Right renal cortex interstitium (tissue), 3 donors: ENCODE measurements at places on chromosomes 13 and 19.

DNA sequence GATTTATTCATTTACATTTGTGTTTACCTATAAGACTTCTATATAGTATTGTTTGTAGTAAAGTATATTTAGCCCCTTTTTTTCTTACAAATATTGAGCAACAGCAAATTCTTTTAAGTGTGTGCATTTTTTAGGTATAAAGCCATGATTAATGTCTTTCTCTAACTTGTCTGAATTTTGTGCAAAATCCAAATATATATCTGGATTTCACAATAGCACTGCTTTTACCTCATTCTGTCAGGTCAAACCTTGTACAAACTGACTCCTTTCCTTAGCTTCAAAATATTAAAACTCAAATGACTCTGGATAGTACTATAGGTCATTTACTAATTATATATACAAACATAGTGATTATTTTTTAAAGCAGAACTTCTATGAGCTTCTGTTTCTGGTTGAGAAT lies 563.0 kb upstream of the SPRY2 start:
- no peak for DNase-seq

DNA sequence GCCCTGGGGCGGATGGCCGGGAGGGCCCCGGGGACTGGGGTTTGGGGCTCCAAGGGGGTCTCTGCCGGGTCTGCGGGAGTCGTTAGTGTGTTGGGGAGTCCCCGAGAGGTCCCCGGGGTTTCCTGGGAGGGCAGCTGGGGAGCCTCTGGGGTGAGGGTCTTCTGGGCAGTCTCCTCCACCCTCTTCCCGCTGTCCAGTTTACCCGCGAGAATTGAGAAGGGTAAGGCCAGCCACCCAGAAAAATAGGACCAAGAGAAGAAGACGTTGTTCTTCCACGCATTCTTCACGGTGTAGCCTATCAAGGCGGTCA lies 1.0 kb upstream of the ETFB start:
- DNase-seq, result no peak

DNA sequence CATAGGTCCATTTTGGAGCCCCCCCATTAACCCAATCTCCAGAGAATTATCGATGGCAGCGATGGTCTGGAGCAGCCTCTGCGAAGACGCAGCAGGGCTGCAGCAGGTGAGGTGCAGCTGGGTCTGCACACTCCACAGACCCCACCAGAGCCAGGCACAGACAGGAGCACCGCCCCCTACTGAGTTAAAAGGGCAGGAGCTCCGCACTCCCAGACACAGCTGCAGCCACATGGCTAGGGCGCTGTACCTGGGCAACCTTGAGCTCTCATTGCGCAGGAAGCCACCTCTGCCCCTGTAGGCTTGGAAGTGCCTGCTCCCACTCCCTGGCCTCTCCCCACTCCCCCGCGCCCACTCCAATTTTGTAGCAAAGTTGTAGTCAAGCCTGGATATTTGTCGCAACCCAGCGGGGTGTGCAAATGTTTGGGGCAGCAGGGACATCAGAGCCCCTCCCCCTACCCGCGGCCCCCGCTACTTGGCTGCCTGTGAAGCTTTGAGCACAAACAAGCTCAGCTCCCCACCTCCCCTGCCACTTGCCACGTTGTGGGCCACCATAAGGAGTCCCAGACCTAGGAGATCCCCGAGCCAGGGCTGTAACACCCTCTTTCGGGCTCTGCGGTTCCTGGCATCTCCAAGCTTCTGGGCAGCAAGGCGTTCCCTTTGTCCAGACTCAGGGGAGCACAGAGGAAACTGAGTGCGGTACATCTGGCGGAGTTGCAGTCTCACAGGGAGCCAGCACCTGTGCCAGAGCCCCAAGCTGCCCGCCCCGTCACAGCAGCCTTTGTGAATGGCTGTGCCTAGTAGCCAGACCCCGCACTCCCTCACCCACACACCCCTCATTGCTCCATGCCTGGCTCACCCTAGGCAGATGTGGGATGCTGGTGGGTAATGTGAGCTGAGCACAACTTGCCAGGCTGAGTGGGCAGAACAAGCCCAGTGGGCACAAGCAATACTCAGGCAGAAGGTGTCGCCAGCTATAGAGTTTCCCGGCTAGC lies 949.7 kb upstream of the SLITRK1 start:
- DNase-seq, result no peak

DNA sequence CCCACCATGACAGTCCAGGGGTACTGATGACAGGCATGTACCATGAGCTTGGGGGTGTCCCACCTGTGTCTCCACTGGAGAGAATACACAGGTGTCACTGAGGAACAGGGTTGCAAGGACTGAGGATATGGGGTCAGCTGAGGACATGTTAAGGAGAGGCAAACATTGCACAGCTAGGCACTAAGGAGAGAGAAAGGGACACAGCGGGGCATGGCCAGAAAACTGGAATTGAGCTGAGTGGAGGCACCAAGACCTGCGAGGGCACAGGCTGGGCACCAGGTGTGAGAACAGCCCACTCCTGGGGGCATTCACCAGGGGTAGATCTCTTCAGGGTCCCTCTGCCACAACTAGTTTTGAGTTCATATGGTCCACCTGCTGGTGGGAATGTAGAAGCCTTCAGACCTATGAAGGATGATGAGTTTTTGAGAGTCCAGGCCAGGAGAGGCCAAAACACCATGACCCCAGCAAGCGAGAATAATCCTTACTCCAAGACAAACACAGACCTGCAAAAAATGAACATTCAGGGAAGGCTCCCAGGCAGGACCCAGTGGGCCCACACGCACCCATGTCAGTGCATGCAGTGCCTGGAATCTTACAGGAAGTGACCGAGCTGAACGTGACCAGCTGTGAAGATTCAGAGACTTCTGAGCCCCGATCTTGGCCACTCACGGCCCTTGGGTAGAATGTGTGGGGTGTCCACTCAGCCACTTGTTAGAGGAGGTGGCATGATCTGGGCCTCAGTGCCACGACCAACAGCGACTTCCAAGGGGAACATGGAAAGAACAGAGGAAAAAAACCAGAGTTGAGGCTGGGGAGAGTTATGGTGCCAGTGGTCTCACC lies 1.4 kb upstream of the ZNF584 start:
- DNase-seq, result no peak

GRCh38 chr19:56987184-56987583 lies 132.6 kb upstream of the USP29 start:
- no peak for DNase-seq

- peak; percentile 61 for DNase-seq
These were observed 7.0 kb upstream of the TMC4 start for GRCh38 chr19:54179921-54180461.

GRCh38 chr19:367963-368629 lies 23.5 kb upstream of the MIER2 start:
- DNase-seq, result no peak

GRCh38 chr13:60577761-60578160 lies 180.7 kb downstream of the TDRD3 start:
- DNase-seq, result no peak

- DNase-seq, result no peak
These were observed 607 bp downstream of the NFIC start for GRCh38 chr19:3366753-3367627.

DNA sequence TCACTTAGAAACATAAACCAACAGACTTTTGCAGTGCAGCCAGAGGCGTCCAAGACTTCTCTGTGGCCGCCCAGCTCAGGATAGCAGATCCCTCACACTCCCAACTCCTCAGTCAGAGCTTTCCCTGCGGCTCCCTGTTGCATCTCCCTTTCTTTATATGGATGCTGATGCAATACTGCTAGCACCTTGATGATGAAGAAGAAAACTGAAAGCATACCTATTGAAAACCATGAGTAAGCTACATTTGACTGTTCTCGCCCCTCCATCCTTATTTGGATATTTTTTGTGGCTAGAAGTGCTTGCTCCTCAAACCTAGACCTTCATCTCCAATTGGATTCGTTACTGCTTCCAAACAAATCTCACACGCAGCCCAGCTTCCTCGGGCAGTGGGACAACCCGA lies 57.3 kb upstream of the UBL3 start:
- no peak for DNase-seq

DNA sequence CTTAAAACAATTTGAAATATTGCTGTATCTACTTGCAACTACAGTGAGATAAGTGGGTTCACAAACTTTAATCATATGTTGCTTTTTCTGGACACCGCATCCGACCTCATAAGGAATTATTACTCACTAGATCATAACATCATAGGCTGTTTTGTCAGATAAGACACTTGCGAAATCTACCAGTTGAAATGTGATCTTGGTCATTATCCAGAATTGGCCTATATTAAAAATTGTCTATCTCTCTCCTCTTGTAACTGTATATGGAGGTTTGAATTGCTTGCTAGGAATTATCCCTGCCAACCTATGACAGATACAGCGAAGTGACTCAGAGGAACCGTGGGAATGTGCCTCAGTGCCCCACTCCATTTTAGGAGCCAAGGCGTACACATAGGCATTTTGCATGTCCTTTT lies 117.0 kb upstream of the POSTN start:
- DNase-seq, result no peak

DNA sequence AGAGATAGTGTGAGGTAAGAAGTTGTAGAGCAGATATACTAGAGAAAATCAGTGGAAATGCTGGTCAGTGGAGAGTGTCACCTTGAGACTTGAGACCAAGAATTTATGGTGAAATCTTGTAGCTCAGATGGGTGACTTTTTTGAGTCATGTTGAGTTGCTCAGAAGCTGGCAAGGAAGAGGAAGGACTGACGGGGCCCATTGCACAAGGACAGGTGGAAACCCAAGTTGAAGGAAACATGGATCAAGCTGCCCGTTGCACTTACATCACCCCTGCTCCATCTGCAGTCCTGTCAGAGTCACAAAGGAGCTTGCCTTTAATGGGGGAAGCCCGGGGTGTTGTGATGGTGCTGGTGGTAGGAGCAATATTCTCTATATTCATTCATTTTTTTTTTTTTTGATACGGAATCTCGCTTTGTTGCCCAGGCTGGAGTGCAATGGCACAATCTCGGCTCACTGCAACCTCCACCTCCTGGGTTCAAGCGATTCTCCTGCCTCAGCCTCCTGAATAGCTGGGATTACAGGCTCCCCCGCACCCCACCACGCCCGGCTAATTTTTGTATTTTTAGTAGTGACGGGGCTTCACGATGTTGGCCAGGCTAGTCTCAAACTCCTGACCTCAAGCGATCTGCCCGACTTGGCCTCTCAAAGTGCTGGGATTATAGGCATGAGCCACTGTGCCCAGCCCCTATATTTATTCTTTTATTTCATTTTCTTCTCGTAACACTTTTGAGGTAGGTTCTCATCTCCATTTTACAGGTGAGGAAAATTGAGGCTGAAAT lies 27.4 kb downstream of the UBAC2 start:
- no peak for DNase-seq

GRCh38 chr13:112943309-112944125 lies 25.5 kb upstream of the MCF2L start:
- no peak for DNase-seq

DNA sequence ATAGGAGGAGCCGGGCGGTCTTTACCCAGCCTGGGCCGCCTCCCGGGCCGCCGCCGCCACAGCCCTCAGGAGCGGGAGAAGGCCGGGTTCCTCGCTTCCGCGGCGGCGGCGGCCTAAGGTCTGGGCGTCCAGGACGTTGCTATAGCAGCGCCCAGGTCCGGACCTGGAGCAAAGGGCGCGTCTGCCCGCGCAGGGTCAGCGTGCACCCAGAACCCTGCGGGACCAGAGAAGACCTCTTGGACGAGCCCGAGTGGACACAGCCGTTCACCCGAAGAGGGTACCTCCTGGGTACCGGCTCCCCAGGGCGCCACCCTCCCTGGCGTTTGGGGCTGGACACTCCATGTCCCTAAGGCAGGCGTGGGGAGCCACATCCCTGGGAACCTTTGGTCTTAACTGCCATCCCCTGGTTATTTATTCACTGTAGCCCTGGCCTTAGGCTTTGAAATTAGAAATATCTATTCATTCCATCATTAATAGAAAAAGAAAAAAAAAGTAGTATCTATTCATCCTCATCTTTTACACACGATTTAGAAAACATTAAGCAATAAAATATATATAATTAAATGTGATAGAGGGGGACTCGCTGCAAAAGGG lies 2.4 kb downstream of the DZIP1 start:
- no peak for DNase-seq

DNA sequence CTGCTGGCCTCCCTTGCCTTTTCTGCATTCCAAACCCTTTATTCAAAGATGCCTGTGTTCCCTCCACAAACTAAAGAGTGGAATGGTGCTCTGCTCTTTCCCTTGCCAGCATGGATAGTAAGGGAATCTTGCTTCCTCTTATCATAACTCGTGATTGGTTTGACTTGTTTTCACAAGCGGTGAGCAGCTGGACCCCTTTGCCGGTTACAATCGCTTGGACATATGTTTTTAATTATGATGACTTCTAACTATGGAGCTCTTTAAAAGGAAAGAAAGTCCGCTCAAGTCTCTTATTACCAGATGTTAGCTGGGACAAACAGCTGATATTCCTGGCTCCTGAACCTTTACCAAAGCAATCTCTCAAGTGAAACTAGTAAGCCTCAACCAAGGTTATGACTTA lies 1094.7 kb downstream of the UQCRFS1 start:
- DNase-seq, result no peak

GRCh38 chr19:29771708-29772414 lies 39.9 kb upstream of the CCNE1 start:
- DNase-seq, result peak; percentile 34

DNA sequence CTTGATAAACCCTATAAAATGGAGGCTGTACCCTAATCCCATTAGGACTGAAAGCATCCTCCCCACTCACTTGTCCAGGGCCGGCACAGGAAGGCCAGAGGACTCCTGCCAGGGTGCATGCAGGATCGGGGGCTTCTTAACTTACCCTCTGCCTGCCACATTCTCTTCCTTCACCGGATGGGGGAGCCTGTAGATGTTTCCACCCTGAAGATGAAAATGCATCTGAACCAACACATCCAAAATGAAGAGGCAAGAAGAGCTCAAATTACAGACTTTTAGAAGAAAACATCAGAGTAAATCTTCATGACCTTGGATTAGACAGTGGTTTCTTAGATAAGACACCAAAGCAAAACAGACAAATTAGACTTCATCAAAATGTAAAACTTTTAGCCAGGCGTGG lies 25.9 kb upstream of the NAPA start:
- DNase-seq, result no peak

- DNase-seq, result no peak
These were observed 22.5 kb downstream of the LDLR start for GRCh38 chr19:11111771-11112144.

GRCh38 chr13:110780422-110780821 lies 66.9 kb downstream of the ING1 start:
- DNase-seq, result no peak

GRCh38 chr19:2326699-2327360 lies 1.6 kb downstream of the LSM7 start:
- no peak for DNase-seq
